Glomerular endothelial cell (primary cell): ENCODE measurements at places on chromosomes 7 and 10.
A peak's percentile ranks its signal among the peaks of the same experiment; 100 is the strongest.

- no peak for DNase-seq
These were observed 94.9 kb upstream of the IKZF1 start for GRCh38 chr7:50209461-50210135.

DNA sequence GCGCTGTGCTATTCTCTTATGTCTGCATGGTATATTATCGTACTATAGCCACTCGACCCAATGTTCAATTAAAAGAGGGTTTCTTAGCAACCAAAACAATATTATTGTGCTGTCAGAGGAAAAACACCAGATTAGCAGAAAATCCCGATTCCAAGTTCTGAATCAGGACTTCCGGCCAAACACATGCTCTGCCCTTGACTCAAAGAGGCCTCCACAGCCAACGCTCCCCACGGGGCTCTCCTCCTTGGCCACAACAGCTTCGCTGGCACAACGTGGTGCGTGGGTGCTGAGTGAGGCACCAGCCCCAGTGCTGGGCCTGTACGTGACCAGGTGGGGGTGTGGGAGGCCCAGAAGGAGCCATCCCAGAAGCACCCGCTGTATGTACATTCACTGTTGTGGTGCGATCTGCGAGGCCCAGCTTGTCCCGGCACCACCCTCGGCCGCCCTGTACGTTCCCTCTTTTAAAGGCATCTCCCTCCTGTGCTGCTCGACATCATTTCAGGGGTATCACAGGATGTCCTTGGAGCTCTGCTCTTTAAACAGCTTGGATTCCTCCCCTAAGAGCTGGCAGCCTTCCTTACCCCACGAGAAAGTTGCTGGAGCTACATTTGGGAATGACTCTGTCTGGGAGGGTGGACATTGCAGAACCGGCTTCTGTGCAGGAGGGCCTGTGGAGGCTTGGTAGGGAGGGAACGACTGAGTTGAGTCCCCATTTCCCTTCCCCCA is 736.2 kb downstream of the PARD3 start:
- peak; percentile 92 for DNase-seq

DNA sequence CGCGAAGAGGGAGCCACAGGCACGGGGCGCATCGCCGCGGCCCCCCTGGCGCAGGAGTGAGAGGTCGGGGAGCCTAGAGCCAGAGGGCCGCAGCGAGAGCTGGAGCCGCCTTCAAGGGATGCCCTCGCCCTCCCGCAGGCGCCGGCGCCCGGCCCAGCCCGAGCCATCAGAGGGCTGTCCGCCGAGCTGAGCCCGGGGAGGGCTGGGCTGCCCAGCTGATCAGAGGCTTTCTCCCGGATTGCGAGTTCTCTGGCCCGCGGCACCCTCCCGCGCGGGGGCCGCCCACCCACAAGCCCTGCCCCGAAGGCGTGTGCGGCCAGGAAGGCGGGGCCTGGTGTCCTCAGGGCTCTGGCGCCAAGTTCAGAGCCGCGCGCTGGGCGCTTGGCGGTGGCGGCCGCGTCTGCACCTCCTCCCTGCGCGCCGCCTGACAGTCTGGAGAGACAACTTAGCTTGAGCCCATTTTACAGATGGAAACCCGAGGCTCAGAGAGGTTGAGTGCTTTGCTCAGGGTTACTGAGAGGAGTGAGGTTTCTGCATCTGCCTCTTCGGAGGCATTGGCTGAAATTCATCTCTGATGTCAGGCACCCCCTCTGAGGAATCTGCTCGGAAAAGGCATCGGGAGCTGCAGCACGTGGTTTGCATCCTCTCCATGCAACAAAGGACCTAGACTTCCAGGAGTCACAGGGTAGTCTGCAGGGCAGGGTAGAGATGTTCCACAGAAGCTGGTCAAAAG is 3.8 kb upstream of the ANTXRL start:
- DNase-seq = no peak

DNA sequence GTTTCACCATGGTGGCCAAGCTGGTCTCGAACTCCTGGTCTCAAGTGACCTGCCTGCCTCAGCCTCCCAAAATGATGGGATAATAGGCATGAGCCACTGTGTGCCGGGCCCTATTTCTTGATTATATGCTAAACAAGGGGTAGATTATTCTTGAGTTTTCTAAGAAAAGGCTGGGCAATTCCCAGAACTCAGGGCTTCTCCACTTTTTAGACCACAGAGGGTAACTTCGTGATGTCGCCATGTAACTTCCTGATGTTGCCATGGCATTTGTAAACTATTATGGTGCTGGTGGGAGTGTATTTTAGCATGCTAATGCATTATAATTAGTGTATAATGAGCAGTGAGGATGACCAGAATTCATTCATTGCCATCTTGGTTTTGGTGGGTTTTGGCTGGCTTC is 35.8 kb downstream of the OTUD1 start:
- DNase-seq = no peak

GRCh38 chr7:13179775-13180523 is 492.5 kb downstream of the ARL4A start:
- DNase-seq = no peak
